Activated T-helper 2 cell treated with anti-CD3 and anti-CD28 coated beads, Interferon-gamma antibody, Interleukin-2, Interleukin-4, amounts not matched to agents 10 μg/mL and 5 μg/mL and 100 μg/mL, durations not matched to agents 14 hours and 24 hours and 36 hours (primary cell): ENCODE measurements at places on chromosomes 7 and 10. TPM values are rescaled to one million over a fixed set of nuclear protein-coding genes. Genes with fewer than 3 reads are reported as not detected.

DNA sequence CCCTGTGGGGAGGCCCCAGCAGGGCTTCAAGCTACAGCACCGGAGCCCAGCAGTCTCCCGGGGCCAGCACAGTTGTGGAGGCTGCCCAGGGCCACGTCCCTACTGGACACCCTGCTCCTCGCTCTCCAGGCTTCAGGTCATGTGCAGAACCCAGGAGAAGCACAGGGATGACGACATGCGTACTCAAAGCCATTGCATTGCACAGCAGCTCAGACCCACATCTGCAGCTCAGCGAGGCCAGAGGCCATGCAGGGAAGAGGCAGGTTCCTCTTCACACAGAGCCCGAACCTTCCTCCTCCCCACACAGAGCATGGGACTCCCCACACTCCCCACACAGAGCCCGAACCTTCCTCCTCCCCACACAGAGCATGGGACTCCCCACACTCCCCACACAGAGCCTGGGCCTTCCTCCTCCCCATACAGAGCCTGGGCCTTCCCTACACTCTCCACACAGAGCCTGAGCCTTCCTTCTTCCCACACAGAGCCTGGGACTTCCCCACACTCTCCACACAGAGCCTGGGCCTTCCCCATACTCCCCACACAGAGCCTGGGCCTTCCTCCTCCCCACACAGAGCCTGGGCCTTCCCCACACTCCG, 12.3 kb downstream of the CFAP46 start:
- no peak for DNase-seq

- DNase-seq, result no peak
Observed at GRCh38 chr7:29343399-29343798, 148.8 kb downstream of the CHN2 start.

DNA sequence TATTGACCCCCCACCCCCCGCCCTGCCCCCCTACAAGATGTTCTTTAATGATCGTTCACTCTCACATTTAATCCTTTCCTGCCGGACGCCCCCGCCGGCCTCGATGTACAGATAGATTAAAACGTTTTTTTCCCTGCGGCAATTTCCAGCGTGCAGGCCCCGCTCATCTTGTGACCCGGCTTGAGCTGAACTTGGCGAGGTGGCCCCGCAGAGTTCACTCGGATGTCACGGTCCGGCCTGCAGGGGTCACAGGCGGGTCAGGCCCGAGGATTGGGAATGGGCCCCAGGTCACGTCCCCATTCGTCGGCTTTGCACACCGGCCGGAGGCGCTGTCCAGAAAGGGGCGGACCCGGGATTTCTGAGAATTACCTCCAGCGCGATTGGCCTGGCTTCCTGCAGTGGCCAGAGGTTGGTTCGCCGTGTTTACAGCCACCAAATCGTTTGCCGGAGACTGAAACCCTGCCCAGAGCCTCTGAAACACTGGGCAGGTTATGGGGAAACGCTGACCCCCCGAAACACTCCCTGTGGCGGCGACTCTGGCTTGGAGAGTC, 1.9 kb upstream of the CYP26A1 start:
- DNase-seq, result no peak

DNA sequence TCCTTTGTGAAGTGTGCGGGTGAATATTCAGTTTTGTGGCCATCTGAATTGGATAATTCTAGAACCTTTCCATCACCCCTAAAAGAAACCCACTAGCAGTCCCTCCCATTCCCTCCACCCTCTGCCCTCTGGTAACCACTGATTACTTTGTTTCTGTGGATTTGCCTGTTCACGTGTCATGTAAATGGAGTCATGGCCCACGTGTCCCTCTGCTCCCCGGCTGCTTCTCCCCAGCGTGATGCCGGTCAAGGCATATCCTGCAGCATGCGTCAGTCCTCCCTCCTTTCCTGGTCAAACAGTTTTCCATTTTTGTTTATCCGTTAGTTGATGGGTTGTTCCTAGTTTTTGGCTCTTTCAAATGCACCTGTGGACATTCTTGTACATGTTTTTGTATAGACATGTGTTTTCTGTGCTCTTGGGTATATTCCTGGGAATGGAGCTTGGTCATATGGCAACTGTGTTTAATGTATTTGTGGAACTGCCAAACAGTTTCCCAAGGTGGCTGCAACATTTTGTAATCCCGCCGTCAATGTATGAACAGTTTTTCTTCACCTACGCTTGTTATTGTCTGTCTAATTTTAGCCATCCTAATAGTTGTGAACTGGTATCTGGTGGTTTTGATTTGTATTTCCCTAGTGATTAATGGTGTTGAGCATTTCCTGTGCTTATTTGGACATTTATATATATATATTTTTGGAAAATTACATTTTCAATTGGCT, 22.4 kb downstream of the PPP2R2D start:
- no peak for DNase-seq

GRCh38 chr10:86203162-86203905, 163.3 kb downstream of the GRID1 start:
- no peak for DNase-seq

DNA sequence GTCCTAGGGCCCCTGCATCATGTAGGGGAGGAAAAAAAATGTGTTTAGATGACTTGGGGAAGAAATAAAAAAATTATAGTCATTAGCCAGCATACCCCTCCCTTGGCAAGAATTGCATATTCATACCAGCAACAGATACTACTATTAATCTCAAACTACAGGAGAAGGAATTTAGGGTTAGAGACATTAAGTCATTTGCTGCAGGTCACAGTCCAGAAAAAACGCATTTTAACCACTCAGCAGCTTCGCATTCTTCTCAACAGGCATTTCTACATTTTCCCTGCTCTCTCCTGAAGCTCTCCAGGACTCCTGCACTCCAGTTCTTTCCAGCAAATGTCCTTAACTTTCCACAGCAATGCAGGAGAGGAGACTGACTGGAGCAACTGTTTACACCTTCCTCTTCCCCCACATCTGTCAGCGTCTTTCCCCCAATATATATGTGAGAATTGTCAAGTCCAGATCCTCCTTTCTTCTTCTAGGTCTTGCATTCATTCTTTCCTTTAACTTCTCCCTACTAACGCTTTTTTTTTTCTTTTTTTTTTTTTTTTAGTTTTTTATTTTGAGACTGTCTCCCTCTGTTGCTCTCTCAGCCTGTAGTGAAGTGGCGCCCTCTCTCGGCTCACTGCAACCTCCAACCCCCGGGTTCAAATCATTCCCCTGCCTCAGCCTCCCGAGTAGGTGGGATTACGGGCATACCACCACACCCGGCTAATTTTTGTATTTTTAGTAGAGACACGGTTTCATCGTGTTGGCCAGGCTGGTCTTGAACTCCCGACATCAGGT, 35.6 kb downstream of the PRPS1L1 start:
- DNase-seq, result no peak

The ARPC1A gene
- total RNA-seq, result 79.8 and 83.4 TPM in 2 replicates

The GOLGA7B gene
- total RNA-seq, result 0.34 and 0.62 TPM in 2 replicates

The NPC1L1 gene
- not detected in 2 replicates for total RNA-seq

The CYP26C1 gene
- 0.05 TPM in 1 of 2 replicates, not detected in the other for total RNA-seq
